ENCODE measurements at places on chromosomes 12 and 14.

DNA sequence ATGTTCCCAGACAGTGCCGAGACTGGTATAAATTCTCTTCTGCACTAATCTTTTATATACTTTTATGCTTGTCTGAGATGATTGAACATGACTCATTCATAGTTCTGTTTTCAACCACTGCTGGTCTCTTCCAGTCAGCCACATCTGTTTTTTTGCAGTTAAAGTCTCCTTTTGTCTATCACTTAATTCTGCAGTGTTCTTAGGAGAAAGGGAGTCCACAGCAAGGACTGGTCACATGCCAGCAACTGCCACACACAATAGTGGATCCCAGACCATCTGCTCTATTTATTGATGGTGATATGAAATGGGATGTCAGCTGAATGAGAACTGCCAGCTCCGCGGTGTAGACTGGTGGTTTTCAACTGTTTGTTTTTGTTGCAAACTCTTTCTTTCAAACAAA is 379.8 kb downstream of the MED13L start:
- peak; percentile 9 for DNase-seq

DNA sequence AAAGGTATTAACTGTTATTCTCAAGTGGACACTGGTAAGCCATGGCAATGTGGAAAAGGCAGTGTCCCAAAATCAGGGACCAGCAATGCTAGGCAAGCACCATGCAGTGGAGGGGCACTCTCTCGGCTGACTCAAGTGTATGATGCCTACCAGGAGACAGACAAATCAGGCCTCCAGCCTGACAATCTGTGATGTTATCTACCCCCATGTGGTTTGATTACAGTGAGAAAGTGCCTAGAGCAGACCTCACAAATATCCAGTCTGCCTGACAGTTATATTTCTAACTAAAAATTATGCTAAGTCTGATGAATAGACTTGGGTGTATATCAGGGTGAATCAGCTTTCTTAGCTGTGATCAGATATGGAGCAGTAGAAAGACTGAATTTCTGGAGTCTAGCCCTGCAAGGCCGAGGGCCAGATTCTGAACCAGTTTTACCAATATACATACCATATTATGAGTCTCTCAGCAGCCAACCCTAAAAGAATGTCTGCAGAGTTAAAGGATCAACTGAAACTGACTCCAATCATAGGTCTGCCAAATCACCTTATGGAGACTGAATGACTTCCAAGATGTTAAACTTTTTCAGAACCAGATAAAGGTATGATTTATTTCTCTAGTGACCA is 3.2 kb downstream of the PLBD1 start:
- no peak for DNase-seq

DNA sequence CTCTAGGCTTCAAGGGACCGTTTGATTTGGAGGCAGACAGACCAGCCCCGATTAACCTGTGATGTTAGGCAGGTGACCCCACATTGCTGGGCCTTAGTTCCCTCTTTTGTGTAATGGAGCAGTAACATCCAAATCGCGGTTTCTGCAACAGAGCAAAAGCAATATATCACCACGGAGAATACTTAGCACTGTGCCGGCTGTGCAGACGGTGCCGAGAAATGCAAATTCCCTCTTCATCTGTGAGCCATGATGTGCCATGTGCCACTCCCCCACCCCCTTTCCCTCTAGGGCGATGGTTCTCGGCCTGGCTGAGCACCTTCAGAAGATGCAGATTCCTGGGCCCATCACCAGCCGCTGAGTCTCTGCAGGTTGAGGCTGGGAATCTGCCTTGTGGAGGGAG is 10.9 kb downstream of the BCL7A start:
- DNase-seq: no peak

DNA sequence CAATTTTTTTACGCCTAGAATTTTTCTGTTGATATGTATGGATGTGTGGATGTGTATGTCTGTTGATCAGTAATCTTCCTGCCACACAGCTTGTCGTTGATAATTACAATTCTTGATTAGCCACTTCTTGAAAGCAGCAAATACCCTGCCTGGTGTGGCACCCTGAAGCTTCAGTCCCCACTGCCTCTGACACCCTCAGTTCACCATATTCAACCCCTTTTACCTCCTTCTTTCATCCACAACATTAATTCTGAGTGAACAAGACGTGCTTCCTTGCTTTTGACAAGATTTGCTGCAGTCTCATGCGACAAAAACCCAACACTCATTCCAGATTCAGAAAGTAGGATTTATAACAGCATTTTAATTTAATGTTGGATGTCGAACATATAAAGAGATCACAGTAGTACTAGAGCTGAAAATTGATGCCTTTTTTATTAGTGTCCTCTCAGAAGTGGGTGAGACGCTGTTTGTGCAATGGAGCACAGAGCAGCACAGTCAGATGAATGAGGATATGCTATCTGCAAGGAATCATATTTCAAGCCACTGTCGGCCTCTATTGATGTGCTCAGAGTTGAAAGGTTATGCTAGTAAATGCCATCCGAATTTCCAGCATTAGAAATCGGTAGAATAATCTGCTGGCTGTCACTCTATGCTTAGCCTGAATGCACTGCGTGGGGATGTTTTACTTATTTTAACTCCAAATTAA is 383.7 kb downstream of the EGLN3 start:
- DNase-seq: no peak

GRCh38 chr12:68532204-68532886 is 78.4 kb upstream of the RAP1B start:
- DNase-seq: no peak

DNA sequence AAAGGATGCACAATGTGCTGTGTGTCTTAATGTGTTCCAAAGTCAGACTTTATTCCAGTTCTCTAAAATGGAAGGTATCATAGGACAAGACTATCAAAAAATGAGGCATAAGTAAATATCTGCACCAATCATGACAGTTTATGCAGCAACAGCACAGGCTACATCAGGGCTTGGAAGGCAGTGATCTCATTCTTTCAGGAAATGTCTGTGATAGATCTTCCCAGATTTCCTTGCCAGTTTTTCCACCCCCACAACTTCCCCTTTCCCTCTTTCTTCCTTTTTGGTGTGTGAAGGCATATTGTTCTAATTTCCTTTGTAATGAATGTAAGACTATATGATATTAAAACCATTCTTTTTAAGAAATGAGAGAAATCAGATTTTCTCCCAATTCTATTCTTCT is 326.7 kb downstream of the ATP23 start:
- peak; percentile 5 for DNase-seq

DNA sequence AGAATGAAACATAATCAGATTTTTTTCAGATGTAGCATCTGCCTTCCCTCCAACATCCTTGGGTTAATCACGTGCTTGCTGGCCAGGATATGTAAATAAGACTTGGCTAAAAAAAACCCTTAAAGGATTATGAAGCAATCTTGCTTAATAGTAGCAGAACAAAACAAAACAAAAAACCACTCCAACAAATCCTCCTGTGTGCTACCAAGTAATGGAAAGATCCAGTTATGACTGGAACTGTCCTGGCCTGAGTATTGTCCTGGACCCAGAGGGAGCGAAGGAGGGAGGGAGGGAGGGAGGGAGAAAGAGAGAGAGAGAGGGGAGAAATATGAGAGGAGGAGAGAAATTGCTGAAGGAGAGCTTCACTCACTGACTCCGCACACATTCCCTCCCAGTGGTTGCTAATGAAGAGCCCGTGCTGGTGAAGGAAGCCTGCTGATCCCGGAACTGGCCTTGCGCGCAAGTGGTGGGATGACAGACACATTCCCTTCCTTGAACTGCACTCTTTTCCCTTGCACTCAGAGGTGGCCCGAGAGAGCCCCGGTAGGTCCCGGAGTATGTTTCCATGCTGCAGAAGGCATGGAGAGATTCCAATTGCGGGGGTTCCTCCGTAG is 57.2 kb downstream of the HMGA2 start:
- peak; percentile 60 for DNase-seq

DNA sequence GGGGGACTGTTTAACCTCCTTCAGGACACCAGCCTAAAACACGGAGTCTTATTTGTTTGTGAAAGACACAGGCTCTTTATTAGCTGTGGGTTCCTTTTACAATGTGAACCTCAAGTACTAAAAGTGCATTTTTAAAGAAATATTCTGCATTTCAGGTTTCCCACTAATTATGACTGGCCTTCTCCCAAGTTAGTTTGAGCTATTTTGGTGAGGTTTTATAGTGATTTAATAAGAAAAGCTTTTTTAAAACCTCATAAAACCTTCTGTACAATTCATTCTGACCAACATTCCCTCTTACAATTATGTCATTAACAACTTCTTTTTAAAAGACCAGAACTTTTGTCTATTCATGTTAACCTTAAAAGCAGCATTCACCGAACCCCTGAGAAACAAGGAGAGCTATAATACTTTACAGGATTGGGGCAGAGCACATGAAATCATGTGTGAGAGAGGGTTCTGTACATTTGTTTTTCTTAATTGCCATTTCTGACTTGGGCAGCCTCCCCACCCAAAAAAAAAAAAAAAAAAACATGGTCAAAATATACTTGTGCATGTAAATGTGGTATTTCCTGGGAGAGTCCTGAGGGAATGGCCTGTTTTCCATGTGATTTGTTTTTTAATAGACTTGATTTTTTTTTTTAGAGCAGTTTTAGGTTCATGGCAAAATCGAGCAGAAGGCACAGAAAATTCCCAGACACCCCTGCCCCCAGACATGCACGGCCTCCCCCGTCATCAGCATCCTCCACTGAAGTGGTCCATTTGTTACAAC is 169.5 kb downstream of the CHST11 start:
- DNase-seq: no peak

DNA sequence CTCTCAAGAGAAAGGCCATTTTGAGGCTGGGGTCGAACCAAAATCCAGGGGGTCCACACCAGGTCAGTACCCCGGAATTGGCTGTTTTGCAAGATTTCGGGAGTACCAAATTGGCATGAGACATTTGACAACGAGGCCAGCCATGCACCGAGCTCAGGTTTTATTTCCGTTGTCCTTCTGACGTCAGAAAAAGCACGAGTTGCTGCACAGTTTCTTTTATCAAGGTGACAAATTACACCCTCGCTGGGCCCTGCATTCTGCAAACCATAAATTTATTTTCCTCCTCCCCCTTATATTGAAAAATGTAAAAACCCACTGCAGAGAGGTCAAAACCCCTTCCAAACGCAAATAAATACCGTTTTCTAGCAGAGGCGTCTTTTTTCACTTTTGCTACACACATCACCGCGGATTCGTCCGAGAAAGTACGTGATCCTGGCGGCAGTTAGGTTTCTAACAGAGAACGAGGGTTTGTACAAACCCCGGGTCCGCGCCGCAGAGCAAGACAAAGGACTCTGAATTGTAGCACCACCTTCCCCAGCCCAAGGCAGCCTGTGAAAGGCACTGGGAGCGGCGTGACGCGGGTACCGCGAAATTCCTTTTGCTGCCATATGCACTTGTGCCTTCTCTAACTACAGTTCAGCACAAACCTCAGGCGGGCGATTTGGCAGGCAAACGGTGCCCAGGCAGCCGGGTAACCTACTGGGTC is 1.8 kb downstream of the SLC38A1 start:
- DNase-seq: peak; percentile 38

- DNase-seq: no peak
These were observed 1.9 kb downstream of the CCDC177 start for GRCh38 chr14:69572841-69573135.

DNA sequence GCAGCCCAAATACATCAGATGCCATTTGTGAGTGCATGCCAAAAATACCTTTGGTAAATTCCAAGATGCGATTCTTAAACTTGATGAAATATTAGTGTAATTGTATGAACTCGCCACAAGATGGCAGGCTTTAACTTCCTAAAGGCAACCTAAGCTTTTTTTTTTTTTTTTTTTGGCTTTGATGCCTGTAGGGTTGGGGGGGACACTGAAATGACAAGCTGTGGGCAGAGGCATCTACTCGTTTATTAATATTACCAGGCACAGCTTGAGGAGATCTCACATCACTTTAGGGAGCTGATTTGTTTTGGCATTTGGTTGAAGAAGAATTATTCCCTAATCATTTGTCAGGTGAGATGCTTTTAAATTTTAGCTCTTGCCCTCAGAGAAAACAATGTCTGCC is 126.7 kb upstream of the CCDC196 start:
- peak; percentile 50 for DNase-seq

- no peak for DNase-seq
These were observed 16.5 kb upstream of the HNF1A start for GRCh38 chr12:120961604-120962531.

DNA sequence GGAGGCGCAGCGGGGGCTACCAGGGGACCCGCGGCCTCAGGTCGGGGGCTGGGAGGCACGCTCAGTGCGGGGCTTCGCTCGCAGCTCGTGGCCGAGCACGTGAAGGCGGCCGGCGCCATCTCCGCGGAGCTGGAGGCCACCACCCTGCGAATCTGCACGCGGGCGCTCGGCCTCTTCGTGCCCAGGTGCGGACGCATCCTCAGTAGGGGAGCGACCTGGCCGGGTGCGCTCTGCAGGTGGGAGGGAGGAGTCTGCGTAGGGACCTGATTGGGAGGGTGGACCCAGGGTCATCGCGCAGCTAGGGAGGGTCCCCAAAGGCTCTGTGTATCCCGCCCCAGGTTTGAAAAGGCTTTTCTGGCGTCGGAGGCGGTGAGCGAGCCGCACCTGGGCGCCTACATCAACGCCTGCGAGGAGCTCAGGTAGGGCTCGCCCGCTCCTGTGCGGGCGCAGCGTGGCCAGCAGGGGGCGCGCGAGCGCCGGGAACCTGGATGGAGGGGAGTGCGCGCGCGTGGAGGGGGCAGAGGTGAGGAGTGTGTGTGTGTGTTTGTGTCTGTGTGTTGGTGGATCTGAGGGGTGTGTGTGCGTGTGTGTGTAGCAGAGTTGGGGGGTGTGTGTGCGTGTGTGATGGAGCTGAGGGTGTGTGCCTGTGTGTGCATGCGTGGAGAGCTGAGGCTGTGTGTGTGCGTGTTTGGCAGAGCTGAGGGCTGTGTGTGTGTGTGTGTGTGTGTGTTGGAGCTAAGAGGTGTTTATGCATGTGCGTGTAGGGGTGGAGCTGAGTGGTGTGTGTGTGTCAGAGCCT is 10.3 kb downstream of the EXOC3L4 start:
- peak; percentile 69 for DNase-seq

- no peak for DNase-seq
These were observed 64.5 kb downstream of the CAND1 start for GRCh38 chr12:67333649-67334048.

DNA sequence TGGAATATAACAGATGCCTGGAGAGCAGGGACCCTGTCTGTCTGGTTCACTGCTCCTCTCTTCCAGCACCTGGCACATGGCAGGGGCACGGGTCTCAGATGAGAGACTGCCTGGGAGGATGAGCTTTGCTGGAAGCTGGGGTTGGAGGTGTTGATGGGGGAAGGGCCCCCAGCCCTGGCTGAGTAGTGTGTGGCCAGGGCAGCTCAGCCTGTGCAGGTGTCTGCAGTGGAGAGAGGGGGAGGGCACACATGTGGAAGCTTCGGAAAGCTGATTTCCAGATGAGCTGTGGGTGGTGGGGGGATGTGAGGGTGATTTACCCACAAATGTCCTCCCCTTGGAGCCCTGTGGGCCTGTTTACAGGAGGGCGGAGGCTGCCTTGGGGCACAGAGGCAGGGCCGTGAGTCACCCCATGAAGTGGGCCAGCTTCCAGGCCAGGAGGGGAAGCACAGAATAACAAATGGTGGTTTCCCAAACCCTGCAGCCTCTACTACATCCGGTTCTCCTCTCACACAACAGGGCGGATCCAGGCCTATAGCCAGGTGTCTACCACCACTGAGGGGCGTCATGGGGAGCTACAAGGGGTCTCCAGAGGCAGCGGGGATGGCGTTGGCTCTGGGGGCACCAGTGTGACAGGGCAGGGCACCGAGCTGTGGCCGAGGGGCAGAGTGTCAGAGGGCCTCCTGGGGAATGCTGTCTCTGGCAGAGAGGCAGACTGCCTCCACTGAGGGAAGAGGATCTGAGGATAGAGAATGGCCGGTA is 11.0 kb downstream of the KRT7 start:
- peak; percentile 98 for DNase-seq

All from AG08395 (cell line).